ENCODE measurements at places on chromosomes 4 and X.
A peak's percentile ranks its signal among the peaks of the same experiment; 100 is the strongest.

- DNase-seq, result no peak
Measured at GRCh38 chr4:23956601-23957364, 66.9 kb upstream of the PPARGC1A start.

DNA sequence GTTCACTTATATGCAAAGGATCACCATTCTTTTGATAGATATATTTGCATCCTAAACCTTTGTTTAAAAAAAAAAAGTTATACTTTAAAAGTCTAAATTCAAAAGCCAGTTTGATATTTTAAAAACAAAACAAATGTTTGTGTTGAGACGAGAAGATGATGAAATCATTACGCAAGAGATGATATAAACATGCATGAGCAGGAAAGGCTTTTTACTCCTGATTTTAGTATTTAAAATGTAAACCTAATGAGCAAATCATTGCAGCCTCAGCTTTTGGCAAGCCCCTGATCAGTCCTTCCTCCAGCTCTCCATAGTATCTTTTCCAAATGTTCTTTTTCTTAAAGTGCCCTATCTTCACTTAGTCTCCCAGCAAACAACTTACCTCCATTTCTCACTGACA, 115.6 kb downstream of the ARAP2 start:
- no peak for DNase-seq

GRCh38 chrX:318068-318738, 393 bp downstream of the GTPBP6 start:
- DNase-seq, result peak; percentile 98

DNA sequence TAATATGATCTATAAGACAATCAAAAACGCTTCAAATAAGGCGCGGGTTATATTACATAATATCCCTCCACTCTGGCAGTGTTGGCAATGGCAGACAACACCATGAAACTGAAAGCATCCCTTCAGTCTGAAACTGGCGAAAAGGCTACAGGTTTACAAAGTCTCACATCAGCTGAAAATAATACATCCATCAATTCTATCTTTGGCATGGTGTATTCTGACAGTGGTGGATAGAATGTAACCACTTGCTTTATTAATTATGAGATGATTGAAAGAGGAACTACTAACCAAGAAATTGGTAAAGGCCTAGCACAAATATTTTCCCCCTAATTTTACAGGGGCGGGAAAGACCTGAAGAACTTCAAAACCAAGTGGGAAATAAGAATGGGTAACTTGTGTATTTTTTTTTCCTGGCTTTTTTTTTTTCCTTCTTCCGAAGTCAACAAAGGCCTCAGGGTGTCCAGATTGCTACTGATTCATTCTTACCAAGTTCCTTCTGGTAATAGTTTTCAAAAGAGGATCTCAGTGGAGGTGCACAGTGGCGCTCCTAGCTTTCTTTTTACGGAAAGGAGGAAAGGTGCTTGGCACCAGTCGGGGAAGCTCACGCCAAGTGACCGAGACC, 728 bp downstream of the UBA6 start:
- DNase-seq, result peak; percentile 21

- DNase-seq, result no peak
Measured at GRCh38 chr4:56156141-56156540, 207.4 kb downstream of the CEP135 start.

- no peak for DNase-seq
Measured at GRCh38 chr4:101183221-101183620, 164.1 kb downstream of the PPP3CA start.

GRCh38 chrX:94057385-94057784, 383.4 kb downstream of the FAM133A start:
- no peak for DNase-seq

- no peak for DNase-seq
Measured at GRCh38 chr4:155891058-155891457, 12.4 kb upstream of the TDO2 start.

GRCh38 chr4:183240581-183241321, 79.3 kb downstream of the CLDN22 start:
- no peak for DNase-seq

DNA sequence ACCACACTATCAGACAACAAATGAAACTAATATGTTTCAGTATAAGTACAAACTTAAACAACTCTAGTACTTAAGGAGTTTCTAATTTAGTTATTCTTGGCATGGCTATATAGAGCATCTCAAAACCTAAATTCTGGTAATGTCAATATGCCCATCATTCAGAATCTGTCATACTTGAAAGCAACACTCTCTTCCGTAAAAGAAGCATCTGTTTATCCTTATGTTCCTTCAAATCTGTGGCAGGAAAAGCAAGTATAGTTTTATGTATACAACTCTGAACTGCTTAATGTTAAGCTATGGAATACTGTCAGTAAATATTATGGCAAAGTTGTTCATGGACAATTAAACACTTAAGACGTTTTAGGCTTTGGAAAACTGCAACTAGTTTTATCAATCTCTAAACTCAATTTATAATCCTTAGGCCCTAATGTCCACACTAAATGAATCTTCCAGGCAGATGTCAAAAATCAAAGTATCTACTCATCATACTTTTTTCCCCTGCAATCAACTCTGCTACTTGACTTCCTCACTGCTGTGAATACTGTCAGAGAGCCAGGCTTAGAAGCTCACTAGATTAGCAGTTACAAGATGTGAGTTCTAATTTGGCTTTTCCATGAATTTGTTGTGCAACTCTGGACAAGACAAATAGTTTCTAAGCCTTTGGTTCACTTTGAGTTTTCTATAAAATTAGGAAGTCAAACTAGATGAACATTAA, 109.4 kb downstream of the SCLT1 start:
- DNase-seq, result no peak

GRCh38 chr4:36099509-36099908, 144.8 kb downstream of the ARAP2 start:
- DNase-seq, result no peak

DNA sequence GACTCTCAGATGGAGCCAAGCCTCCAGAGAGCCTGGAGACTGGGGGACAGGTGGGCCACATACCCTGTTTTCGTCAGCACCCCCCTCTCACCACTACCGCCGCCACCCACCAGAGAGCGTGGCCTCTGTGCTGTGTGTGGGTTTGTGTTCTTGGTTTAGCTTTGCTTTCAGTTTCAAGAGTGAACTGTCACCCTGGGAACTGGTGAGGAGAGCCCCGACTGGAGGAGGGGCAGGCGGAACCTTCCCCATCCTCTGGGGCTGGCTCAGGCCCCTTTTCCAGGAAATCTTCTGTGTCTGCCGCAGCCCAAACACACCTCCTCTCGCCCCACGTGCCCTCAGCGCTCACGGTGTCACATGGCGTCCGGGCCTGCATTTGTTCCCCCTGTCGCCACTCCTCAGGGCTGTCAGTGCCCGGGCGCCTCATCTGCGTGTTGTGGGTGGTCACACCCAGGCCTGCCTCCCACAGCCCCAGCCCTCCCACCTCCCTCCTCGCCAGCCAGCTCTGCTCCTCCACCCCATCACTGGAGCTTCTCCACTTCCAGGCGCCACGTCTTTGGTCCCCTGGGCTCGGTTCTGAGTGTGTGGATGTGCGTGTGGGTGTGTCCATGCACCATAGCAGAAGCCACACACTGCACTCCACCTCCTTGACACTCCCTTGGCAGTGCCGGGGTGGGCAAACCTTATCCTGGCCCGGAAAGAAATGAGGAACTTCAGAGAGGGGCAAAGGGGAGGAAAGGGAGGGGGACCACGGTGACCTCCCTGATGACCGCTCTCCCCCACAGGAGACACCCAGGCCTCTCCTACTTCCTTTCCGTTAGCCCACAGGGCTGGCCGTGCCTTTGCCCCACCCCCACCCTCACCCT, 27.8 kb downstream of the ELF4 start:
- peak; percentile 75 for DNase-seq

DNA sequence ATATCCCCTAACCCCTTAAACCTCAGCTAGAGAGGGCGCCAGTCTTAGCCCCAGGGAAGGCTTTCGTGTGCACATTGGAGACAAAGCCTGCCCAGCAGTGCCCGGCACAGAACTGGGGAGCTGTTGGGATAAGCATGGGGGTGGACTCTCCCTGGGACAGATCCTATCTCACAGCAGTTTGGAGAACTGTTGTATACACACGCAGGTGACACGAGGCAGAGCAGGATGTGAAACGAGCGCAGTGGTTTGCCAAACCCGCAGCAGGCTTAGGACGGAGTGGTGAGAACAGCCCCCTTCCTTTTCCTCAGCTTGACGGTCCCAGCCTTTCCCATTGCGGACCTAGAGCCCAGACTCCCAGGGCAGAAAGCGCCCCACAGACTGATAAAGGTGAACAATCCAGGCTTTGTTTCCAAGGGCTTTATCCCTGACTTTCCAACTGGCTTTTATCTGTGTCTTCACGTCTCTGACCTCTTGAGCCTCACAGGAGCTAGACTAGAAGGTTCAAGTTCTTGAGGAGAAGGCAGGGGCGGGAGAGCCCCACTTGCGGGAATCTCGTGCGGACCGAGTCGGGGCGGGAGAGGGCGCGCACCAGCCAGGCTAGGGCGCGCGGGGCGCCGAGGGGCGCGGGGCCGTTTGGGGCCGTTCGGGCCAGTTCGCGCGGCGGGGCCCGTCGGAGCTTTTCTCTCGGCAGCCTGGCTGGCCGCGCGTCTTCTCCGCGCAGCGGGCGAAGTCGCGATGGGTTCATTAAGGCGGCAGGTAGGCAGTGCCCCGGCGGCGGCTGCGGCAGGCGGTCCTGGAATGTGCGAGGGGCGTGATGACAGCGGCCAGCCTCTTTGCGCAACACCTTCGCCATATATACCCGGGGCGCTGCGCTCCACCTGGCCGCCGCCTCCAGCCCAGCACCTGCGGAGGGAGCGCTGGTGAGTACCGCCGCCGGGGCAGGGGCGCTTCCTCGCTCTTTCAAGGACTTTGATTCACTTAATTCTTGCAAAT, at the start of gene SLC34A2:
Gene SLC34A2 (plus strand): TSS at position 881 of the 993 bp plus-strand sequence. CDS start 6,650 bp downstream, outside the sequence.
- DNase-seq, result no peak

DNA sequence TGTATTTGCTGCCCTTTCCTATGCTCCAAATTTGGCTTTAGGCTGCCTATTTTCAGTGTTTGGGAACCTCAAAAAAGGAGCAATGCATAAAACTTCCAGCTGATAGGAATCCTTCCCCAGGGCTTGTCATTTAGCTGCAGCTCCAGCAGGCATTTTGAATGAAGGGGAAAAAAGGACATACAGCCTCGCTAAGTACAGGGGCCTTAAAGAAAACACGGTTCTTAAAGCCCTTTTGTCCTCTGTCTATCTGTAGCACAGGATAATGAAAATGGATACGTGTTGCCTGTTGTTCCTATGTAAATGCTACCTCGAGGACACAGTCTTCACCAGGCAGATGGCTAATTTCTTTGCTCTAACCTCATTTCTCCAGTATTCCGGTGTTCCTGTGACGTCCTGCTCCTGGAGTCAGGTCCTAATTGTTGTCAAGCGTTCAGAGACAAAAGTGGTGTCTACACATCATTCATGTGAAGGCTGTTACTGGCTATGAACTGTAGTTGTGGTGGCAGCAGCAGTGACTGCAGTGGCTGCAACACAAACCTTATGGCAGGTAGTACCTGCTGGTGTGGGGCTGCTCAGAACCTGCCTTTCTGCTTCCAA, 117.4 kb downstream of the MGST2 start:
- no peak for DNase-seq

- no peak for DNase-seq
Measured at GRCh38 chrX:7503251-7503650, 339.7 kb upstream of the VCX start.

- DNase-seq, result no peak
Measured at GRCh38 chrX:49809891-49810632, 19.0 kb upstream of the PAGE4 start.

- DNase-seq, result no peak
Measured at GRCh38 chrX:21131346-21131745, 242.9 kb upstream of the CNKSR2 start.

- no peak for DNase-seq
Measured at GRCh38 chr4:175971388-175972179, 94.1 kb upstream of the WDR17 start.

GRCh38 chrX:10854594-10854993, 234.2 kb upstream of the MID1 start:
- no peak for DNase-seq

DNA sequence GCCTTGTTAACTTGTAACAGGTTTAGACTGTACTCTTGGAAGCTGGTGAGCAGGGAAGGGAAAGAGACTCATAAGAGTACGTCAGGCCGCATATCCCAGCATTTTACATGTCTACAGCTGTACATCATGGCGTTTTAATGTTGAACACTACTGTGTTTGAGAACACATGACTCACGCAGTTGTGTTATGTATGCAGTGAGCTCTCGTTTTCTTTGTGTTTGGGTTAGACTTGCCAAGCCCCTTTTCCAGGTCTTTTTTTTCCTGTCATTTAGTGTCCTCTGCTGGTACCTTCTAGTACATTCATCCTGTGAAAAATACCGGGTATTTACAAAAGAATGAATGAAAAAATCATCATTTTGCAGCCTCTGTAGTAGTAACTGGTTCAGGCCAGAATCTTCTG, 35.3 kb downstream of the SMS start:
- DNase-seq, result no peak

- DNase-seq, result no peak
Measured at GRCh38 chrX:137549073-137549472, 16.9 kb upstream of the ZIC3 start.

- DNase-seq, result peak; percentile 81
Measured at GRCh38 chr4:168486912-168487281, 6.6 kb upstream of the DDX60L start.

GRCh38 chr4:159606835-159607234, 504.0 kb downstream of the RAPGEF2 start:
- DNase-seq, result no peak

- DNase-seq, result no peak
Measured at GRCh38 chrX:125507119-125507518, 187.4 kb downstream of the TEX13C start.

- no peak for DNase-seq
Measured at GRCh38 chr4:85209161-85209560, 242.7 kb upstream of the WDFY3 start.

DNA sequence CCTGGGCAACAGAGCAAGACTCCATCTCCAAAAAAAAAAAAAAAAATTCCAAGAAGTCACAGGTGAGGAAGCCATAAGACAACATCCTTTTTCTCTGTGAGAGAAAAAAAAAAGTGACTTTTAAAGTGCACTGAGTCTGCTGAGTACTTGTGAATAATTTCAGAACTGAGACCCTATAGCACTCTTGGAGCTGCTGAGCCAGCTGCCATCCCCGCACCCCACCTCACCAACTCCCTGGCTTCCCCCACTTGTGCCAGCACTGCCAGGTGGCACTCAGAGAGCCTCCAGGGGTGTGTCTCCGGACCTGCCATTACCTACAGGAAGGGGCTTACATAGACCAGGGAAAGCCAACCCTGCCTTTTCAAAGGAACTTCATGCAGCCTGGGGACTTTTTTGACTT, 39.2 kb upstream of the HS3ST1 start:
- DNase-seq, result no peak

- DNase-seq, result no peak
Measured at GRCh38 chr4:5738061-5738460, 27.1 kb downstream of the EVC start.

Measured in hematopoietic multipotent progenitor cell treated with erythropoietin and hydrocortisone succinate and interleukin-3 and kit ligand, for 8 days (in vitro differentiated cells).